ENCODE measurements at places on chromosomes 5 and 9.
A peak's percentile ranks its signal among the peaks of the same experiment; 100 is the strongest.

DNA sequence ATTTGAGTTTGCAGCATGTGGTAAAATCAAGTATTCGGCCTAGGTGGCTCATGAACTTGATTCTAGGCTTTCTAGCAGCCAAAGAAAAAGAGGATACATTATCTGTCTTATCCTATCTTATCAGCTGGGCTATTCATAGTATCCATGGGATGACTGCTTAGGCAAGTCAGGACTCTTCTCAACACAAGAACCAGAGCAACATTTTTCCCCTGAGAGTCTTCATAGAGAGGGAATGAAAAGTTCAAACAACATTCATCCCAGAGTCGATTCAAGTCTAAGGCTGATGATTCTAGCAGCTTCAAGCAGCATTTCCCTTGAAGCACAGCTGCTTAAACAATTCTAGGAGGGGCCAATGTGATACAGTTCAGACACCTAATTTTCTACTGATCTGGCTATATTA lies 3.0 kb downstream of the S100Z start:
- no peak for DNase-seq

GRCh38 chr5:146789712-146790653 lies 88.6 kb downstream of the PPP2R2B start:
- DNase-seq: no peak

DNA sequence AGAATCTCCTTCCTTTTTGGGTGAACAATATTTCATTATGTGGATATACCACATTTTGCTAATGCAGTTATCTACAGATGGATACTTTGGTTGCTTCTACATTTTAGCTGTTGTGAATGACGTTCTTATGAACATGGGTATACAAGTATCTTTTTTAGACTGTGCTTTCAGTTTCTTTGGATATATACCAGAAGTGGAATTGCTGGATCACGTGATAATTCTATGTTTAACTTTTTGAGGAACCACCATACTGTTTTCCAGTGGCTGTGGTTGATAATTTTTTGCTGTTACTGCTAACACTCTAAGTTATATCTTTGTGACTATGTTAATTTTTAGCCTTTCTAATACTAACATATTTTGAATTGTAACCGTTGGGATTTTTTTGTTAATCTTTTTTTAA lies 12.5 kb downstream of the WDR70 start:
- DNase-seq: no peak

DNA sequence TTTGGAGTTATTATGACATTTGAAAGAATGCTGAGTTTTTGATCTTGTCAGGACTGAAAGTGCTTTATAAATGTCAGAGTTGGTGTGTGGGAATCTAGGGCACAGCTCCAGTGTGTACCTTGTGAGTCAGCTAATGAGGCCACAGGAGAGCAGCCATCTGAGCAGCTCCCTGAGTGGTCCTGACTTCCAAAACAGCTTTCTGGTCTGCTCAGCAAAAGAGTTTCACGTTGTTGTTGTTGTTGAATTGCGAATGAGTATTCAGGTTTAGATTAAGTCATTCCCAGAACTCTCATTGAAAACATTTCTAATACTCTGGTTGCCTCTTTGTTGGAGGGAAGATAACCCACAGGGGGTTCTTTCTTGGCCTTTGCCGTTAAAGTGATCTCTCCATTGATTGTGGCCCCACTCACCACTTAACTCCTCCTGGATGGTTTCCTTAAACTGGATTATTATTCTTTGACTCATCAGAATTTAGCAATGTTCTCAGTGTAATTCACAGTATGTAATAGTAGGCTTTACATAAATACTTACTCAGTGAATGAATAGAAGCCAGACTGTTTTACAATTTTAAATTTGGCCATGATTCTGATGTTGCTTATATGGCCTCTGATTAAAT lies 125.1 kb upstream of the SGCD start:
- peak; percentile 32 for DNase-seq

- no peak for DNase-seq
These were observed 6.1 kb upstream of the FAM120AOS start for GRCh38 chr9:93459432-93459847.

DNA sequence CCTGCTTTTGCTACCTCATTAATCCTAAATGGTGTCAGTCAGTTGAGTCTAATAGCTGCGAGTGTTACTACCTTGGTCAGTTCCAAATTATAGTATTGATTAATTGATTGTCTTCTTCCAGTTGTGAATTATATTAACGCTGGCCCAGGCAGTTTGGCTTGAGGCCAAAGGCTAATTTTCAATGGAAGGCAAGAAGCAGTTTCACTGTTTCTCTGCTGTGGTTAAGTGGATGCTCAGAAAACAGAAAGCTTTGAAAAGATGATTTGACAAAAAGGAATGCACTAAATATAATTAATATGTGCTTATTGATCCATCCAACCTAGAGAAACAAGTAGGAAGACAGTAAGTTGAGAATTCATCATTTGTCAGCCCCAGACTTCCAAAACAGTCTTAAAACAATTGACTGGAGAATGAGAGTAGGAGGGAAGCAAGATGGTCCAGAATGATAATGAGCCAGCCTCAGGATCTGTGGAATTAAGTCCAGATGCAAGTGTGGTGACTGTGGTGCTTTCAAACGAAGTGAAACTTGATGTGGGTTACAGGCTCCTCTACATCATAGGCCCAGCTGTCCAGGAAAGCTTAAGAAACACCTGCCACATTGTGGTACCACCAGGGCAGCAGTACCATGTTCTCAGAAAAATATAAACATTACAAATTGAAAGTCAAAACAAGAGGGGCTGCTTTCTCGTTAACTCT lies 1371.0 kb upstream of the DMAC1 start:
- DNase-seq: no peak

DNA sequence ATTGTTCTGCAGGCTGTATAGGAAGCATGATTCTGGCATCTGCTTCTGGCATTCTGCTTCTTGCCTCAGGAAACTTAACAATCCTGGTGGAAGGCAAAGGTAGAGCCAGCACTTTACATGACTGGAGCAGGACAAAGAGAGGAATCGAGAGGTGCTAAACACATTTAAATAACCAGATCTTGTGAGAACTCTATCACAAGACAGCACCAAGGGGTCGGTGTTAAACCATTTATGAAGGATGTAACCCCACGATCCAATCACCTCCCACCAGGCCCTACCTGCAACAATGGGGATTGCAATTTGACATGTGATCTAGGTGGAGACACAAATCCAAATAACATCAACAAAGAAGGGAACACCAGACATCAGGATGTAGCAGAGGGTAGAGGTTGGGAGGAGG lies 221.5 kb downstream of the CDH12 start:
- no peak for DNase-seq

DNA sequence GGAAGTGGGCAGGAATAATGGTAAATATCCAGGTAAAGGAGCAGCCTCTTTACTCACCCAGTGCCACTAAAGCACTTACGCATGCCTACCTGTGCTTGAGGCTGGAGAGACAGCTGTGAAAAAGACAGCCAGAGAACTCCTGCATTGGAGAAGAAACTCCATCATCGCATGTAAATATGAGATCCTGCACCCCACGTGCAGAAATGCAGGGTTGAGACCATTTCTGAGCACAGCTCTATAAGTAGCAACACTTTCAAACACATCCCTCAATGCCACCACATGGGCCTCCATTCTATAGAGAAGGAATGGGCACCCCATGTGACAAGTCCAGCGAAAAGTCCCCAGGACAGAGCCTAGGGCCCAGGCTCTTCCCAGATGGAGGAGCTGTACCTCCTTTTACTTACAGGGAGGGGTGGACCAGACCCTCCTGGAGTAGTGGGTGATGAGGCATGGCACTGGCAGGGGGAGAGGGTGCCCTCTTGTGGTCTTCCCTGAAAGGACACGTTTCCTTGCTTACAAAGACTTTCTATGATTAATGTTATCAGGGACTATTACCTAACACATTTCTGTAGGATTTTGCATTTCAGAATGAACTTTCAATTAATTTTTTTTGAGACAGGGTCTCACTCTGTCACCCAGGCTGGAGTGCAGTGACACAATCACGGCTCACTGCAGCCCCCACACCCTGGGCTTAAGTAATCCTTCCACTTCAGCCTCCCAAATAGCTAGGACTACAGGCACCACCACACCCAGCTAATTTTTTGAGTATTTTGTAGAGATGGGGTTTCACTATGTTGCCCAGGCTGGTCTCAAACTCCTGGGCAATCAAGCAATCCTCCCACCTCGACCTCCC lies 55.3 kb upstream of the IL17B start:
- DNase-seq: peak; percentile 42

GRCh38 chr9:13728917-13729811 lies 449.7 kb upstream of the MPDZ start:
- peak; percentile 41 for DNase-seq

DNA sequence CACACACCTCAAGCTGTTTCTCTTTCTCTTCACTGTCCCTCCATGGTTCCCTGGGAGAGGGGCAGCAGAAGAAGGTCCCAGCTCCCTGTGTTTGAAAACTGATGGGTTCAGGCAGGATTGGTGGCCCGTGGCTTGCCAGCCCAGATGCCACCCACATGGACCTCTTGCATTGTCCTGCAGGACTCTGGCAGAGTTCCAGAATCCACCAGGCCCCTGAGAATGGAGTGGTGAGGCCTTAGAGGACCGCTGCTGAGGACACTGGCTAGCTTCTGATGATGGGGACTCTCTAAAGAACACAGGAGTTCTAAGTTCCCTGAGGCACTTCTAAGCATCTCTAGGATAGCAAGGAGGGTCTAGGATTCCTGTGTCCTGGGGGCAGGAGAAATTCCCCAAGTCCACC lies 24.8 kb downstream of the CTSL start:
- DNase-seq: no peak

GRCh38 chr5:148780711-148781110 lies 45.7 kb upstream of the ADRB2 start:
- no peak for DNase-seq

DNA sequence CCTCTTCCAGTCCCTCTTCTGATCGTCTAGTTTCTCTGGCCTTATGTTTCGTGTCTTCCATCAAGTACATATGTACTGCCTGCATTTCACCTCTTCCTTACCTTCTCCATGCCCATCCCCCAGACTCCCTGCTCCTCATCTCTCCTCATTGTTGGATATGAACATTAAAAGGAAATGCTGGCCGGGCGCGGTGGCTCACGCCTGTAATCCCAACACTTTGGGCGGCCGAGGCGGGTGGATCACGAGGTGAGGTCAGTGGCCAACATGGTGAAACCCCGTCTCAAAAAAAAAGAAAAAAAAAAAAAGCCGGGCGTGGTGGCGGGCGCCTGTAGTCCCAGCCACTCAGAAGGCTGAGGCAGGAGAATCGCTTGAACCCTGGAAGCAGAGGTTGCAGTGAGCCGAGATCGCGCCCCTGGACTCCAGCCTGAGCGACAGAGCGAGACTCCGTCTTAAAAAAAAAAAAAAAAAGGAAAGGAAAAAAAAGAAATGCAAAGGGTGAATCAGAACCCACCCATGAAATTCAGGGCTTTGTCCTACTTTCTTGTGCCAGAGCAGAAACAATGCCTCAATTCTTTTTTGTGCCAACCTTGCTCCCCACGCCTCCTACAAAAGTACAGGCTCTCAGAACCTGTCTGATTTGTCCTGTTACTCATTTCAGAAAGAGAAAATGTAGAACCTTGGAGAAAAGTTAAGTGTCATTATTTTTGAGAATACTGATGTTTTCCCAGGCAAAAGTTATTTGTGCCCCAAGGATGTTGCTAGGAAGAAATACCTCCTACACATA lies 1.5 kb upstream of the ZFR start:
- DNase-seq: no peak

DNA sequence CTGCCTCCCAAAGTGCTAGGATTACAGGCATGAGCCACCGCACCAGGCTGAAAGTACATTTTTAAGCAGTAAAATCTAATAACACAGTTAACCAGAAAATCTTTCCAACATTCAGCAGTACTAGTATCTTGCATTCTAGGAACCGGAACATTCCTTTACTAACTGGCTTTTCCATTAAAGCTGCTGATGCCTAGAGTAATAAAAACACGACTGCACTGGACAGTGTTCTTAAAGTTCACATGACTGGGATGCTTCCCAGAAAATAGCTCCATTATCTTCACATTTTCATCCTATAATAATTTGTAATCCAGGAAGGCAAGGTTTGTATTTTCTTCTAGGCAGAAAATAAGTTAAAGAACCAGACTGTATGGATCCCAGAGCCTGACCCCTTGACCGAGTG lies 9.8 kb downstream of the PTPN3 start:
- DNase-seq: no peak

DNA sequence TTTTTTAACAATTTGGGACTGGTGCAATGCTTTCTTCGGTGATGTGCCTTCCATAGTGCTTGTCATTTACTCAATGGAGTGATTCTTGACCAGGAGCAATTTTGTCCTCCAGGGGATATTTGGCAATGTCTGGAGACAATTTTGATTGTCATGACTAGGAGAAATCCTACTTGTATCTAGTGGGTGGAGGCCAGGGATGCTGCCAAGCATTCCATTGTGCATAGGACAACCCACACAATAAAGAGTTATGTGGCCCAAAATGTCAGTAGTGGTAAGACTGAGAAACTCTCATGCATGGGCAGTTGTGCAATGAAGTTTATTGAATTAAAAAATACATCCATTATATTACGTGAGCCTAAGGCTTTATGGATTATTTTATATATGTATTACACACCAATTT lies 70.5 kb downstream of the FOCAD start:
- DNase-seq: no peak

- DNase-seq: no peak
These were observed 3.8 kb upstream of the TOR4A start for GRCh38 chr9:137273611-137274320.

GRCh38 chr5:99317136-99317535 lies 388.3 kb upstream of the CHD1 start:
- no peak for DNase-seq

- DNase-seq: no peak
These were observed 58.2 kb downstream of the CAST start for GRCh38 chr5:96720408-96720807.

- peak; percentile 98 for DNase-seq
These were observed 12.3 kb downstream of the P4HA2 start for GRCh38 chr5:132215329-132215728.

DNA sequence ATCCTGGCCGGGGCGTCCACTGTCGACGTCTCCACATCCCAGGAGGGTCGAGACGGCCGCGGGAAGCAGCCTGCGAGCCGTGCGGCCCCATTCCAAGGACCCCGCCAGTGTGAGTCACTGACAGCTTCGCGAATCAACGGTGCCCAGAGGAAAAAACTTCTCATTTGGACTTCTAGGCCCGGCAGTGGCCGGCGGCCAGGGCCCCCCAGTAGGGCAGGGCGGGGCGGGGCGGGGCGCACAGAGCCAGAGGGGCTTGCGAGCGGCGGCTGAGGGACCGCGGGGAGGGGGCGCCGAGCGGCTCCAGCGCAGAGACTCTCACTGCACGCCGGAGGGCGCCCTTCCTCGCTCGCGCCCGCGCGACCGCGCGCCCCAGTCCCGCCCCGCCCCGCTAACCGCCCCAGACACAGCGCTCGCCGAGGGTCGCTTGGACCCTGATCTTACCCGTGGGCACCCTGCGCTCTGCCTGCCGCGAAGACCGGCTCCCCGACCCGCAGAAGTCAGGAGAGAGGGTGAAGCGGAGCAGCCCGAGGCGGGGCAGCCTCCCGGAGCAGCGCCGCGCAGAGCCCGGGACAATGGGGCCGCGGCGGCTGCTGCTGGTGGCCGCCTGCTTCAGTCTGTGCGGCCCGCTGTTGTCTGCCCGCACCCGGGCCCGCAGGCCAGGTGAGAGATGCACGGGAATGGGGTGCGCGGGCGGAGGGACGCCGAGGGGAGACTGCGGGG lies at the start of gene F2R:
F2R (plus strand) TSS at position 391 of the 720 bp plus-strand sequence; CDS start at position 573, 182 bp downstream.
- peak; percentile 46 for DNase-seq
